ENCODE measurements at places on chromosomes 12 and 14.

GRCh38 chr12:102050660-102051430 lies 10.9 kb downstream of the WASHC3 start:
- no peak for DNase-seq

GRCh38 chr14:72332046-72332445 lies 399.8 kb downstream of the RGS6 start:
- no peak for DNase-seq

- DNase-seq = no peak
Measured at GRCh38 chr14:55650992-55651391, 71.0 kb downstream of the KTN1 start.

- DNase-seq = no peak
Measured at GRCh38 chr14:56367416-56367815, 212.2 kb upstream of the TMEM260 start.

DNA sequence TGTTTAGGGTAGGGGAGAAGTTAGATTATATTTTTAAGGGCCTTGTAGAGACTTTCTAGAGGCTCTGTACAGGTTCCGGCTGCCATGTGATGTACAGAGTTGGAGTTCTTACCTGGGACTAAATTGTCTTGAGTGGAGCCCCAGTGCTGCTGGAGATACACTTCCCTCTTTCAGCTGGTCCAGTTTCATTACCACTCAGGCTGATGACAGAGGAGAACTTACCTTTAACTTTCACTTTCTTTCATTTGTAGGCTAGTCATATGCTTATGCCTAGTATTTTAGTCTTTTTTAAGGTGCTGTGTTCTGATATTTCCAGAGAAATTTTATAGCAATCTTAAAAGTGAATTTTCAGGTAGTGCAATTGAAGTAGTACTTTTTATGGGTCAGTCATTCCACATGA lies 117.3 kb downstream of the ERC1 start:
- peak; percentile 35 for DNase-seq

GRCh38 chr12:87280356-87280755 lies 748.8 kb downstream of the C12orf50 start:
- no peak for DNase-seq

DNA sequence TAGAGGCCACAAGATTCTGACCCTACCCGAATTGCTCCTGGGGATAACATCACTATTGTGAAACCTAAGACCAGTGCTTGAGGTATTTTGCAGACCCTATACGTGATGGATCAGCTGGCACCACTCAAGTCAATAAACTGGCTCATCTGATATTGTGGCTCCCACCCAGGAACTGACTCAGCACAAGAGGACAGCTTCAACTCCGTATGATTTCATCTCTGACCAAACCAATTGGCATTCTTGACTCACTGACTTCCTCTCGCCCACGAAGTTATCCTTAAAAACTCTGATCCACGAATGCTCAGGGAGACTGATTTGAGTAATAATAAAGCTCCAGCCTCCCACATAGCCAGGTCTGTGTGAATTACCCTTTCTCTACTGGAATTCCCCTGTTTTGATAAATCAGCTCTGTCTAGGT lies 1036.1 kb upstream of the TMEM132C start:
- no peak for DNase-seq

GRCh38 chr14:39266525-39266870 lies 32.8 kb downstream of the MIA2 start:
- peak; percentile 43 for DNase-seq

DNA sequence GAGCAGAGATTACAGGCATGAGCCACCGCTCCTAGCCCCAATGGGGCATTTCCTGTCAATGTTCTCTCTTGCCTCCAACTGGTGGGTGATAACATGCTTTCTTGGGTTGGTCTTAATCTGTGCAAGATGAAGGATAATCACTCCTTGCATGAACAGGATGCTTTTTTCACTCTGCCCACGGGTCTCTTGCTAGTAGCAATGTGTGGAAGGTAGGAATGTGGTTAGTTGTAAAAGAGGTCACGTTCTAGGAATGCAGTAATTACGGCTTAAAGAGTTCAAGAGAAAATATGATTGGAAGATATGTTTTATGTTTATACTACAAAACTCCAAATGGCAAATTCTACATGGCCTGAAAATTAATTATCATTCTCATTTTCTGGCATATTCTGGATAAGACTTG lies 10.5 kb downstream of the RNASE10 start:
- no peak for DNase-seq

DNA sequence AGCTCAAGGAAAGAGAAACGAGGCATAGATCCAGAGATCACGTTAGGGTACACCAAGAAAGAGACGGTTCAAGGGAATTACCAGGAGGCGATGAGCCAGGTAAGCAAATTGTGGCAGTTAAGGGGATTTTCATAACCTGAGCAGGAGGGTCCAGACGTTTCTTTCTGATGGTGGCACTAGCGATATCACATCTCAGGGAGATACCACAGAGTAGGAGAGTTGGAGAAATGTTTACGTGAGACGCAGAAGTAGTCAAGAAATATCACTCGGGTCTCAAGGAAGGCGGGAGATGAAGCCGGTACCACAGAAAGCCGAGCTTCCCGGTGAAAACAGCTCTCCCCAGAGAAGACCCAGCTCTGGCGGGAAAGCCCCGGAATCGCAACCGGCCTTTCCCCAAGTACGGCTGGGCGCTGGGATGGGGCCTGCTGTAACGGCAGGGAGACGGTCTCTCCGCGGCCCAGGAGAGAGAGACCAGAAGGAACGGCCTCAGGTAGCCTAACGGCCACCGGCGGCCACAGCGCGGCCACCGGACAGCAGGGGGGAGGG lies 485 bp downstream of the SENP1 start:
- no peak for DNase-seq

DNA sequence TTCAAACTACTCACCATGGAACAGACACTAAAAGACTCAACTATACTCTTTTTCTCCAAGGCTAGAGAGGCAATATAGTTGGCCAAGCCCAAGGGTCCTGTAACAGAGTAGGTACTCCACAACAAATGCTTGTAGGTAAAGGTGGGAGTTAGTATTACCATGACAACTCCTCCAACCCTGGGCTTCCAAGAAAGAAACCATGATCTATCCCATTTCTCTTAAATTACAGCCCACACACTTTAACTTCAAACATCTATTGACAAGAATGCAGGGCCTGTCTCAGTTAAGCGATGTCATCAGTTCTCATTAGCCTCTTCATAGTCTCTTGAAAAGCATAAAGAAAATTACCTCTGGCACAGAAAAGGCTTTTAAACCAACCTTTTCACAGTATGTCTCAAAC lies 25.0 kb downstream of the ERH start:
- no peak for DNase-seq

GRCh38 chr14:63045612-63046320 lies 508 bp upstream of the KCNH5 start:
- no peak for DNase-seq

- DNase-seq = no peak
Measured at GRCh38 chr12:72295744-72296143, 23.6 kb downstream of the TRHDE start.

DNA sequence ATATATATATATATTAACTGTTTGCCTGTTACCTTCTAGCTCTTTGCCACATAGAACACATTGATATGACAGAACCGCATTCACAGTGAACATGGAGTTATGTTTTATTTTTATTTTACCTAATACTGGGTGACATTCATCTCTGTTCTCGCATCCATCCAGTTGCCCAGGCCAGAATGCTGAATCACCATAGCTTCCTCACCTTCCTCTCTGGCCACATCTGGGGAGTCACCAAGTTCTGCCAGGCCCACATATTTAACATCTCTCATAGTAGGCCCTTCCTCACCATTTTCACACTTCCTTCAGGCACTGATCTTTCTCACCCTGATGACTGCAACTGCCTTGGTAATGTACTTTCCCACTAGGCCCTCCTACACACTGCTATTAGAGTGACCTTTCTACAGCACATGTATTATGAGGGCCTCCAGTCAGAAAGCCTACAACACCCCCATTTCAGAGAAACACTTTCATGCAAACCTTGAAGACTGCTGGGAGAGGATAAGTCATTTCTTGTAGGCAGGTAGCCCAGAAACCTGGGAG lies 106.8 kb downstream of the LGR5 start:
- no peak for DNase-seq

DNA sequence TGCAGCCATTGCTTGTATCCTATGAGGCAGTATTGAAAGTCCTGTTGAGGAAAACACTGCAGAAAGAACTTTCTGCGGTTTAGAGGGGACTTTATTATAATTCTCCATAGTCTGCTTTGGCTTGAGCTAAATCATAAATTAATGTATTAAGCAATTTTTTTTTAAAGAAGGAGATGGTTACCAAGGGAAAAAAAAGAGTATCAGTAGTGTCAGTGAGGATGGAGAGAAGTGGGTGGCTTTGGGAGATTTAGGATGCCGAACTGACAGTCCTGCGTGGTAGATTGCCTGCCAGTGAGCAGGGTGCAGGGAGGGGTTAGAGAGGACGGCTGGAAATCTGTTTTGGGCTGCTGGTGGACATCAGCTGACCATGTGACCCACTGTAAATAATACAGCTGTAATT lies 96.8 kb downstream of the MYRFL start:
- no peak for DNase-seq
